ENCODE measurements at places on chromosomes 6 and 20.
A peak's percentile ranks its signal among the peaks of the same experiment; 100 is the strongest.

- peak; percentile 22 for DNase-seq
Measured at GRCh38 chr6:35368038-35368887, 25.9 kb downstream of the PPARD start.

GRCh38 chr6:122388945-122389344 is 10.5 kb upstream of the HSF2 start:
- DNase-seq = no peak

DNA sequence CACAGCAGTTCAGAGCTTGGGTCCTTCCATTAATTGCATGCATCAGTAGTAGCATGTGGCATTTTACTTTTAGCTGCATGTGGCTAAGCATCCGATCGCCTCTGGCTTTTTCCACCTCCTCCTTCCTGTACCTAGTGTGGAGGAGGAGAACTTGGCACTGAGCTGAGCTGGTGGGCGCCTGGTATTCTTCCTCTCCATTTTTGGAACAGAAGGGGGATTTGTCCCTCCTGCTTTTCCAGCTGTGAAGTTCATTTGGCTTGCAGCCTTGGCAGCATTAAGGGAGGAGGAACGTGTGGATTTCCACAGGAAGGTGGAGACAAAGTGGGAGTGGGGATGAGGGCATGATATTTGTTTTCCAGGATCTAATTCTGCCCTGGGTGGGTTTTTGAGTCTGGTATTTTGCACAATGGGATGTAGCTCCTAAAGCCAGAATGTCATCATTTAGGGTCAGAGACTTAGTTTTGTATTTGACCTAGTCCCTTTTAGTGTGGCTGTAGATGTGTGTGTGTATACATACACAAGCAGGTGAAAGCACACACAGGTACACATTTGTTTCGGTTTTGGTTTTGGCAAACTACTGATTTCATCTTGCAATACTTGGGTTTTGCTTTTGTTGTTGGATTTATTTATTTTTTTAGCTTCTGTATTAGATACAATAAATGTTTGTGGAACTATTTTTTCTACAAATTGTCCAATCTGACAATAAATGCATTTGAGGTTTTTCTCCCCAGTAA is 90.0 kb downstream of the SASH1 start:
- no peak for DNase-seq

DNA sequence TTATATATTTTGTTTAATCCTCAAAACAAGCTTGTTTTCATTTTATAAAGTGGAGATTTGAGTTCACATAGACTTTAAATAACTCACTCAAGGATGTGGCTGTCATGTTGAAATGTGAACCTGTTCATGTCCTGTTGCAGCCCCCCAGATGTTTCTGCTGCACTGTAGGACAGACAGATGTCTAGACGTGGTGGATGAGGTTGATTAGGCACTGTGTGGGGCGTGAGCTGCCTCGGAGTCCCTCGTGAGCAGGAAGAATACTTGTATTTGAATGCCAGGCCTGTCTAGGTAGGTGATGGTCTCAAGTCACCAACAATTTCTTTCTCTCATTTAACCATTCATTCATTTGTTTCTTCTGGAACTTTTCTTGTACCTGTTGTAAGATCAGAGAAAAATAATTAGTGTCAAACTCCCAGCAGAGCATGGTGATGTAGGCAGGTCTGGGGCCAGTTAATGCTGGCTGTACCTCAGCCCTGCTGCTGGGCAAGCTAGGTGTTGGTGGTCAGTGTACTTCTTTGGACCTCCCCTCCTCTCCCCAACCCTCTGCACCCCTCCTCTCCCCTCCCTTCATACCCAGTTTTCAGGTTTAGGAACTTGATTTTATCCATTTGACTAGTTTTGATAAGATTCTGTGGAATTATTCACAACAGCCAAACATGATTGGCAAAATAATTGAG is 34.0 kb downstream of the AFDN start:
- no peak for DNase-seq

DNA sequence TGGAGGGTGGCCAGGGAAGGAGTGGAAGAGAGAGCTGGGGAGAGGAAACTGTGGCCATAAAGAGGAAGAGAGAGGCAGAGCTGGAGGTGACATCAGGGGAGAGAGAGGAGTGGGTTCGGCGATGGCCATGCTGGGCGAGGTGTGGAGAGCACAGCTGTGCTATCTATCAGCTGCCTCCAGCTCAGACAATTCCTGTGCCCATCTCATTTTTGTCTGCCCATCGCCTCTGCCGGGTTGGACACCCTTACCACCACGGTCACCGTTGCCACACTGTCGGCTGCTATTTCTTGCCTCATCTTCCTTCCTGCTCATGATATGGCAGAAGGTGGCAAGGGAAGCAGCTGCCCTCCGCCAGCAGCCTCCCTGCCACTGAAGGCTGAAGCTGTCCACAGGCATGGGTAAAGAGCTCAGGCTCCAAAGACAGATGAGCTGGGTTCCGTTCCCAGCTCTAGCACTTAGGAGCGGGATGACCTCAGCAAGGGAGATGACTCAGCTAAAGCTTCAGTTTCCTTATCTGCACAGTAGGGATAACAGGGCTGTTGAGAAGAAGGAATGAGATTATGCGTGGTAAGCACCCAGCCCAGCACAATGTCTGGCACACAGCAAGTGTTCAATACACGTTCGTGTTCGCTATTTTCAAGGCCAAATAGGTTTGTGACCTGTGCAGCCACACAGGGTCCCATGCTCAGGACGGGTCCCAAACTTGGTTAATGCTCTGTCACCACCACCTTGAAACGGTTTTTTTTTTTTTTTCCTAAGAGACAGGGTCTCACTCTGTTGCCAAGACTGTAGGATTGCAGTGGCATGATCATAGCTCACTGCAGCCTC is 21.9 kb upstream of the TAF8 start:
- DNase-seq = no peak

DNA sequence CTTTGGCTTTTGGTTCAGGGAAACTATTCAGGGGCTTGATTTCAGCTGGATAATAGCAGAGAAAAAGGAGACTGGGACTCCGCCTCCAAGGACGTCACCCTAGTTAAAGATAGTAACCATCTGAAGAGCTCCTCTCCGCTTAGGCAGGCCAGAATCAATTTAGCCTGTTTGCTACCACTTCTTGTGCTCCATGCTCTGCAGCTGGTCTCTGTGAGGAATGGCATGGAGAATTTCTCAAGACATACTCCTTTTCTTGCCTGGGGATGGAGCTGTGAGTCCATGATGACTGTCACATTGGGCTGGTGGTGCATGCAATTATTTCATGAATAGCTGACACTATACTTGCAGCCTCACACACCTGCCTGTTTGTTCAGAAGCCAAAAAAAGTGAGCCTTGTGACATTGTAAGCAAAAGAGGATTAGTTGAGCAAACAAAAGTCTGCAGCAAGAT is 61.4 kb downstream of the TXLNB start:
- DNase-seq = no peak

GRCh38 chr6:159467473-159468041 is 225.5 kb downstream of the SOD2 start:
- no peak for DNase-seq

DNA sequence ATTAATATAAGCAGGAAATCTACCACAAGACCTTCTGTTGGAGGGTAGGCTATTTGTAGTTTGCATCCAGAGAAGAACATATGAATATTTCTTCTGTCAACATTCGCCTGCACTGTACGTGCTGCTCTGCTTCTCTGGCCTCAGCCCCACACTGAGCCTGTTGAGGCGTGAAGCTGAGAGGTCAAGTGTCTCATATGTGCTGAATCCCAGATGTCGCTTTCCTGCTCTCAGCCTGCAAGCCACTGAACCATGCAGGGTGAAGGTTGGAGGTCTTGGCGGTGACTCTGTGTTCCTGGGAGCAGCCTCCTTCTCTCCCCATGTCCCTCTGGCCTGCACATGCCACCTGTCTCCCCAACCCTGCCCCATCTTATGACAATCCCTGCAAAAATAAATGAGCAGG is 83.6 kb downstream of the TMEM170B start:
- no peak for DNase-seq

- no peak for DNase-seq
Measured at GRCh38 chr20:59414936-59415623, 114.7 kb downstream of the EDN3 start.

- no peak for DNase-seq
Measured at GRCh38 chr6:5865506-5866031, 141.2 kb downstream of the NRN1 start.

- DNase-seq = no peak
Measured at GRCh38 chr6:22372922-22373321, 76.1 kb upstream of the PRL start.

- no peak for DNase-seq
Measured at GRCh38 chr6:168005796-168006195, 8.3 kb downstream of the KIF25 start.

GRCh38 chr20:52171025-52171424 is 20.6 kb downstream of the ZFP64 start:
- no peak for DNase-seq

- no peak for DNase-seq
Measured at GRCh38 chr20:4782378-4782772, 60.7 kb downstream of the PRND start.

- DNase-seq = no peak
Measured at GRCh38 chr20:4135385-4136077, 120.2 kb upstream of the RNF24 start.

DNA sequence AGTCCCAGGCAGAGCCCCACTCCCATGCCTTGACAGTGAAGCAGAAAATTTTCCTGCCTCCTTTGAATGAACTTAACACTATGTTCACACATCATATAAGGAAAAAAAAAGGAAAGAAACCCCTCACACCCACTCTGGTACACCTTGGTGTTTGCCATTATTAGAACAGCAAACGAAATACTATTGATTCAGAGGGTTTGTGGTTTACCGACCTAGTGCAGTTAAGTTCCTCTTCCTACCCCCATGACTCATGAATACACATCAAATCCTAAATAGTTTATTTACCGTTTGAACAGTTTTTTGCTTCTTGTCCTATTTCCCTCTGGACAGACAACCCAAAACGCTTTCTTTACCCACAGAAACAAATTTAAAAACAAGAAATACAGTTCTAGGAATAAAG is 237.7 kb downstream of the FOXA2 start:
- DNase-seq = no peak

- no peak for DNase-seq
Measured at GRCh38 chr6:16230953-16231352, 7.4 kb upstream of the GMPR start.

- no peak for DNase-seq
Measured at GRCh38 chr6:147366290-147366689, 142.2 kb upstream of the SAMD5 start.

- DNase-seq = no peak
Measured at GRCh38 chr6:128827675-128828464, 55.1 kb upstream of the LAMA2 start.

- DNase-seq = peak; percentile 63
Measured at GRCh38 chr20:57388953-57389694, 2.1 kb upstream of the RBM38 start.

- DNase-seq = peak; percentile 17
Measured at GRCh38 chr20:51634257-51634656, 91.7 kb upstream of the NFATC2 start.

DNA sequence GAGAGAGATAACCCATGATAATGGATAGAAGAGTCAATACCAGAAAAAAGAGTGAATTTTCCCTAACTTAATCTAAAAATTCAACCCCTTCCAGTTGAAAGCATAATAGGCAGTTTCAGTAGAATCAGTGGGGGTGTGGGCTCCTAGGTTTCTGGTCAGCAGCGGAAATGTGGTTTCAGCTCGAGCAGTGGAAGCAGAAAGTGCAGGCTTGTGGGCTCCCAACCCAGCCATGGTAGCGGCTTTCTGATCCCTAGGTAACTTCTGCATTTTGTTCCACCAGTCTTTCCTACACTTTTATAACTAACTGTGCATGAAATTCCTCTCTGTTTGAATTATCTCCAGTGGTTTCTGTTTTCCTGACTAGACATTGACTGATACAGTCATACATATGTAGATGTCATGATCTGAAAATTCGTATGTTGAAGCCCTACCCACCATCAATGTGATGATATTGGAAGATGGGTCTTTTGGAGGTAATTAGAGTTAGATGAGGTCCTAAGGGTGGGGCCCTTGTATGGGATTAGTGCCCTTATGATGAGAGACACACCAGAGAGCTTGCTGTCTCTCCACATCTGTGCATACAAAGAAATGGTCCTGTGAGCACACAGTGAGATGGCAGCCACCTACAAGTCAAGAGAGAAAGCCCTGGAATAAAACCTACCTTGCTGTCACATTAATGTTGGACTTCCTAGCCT is 6.5 kb upstream of the DDO start:
- DNase-seq = no peak

- no peak for DNase-seq
Measured at GRCh38 chr20:46820682-46821081, 74.0 kb upstream of the EYA2 start.

GRCh38 chr6:91476000-91476399 is 889.1 kb upstream of the MAP3K7 start:
- no peak for DNase-seq

GRCh38 chr6:150705392-150705791 is 105.7 kb downstream of the PLEKHG1 start:
- DNase-seq = no peak

DNA sequence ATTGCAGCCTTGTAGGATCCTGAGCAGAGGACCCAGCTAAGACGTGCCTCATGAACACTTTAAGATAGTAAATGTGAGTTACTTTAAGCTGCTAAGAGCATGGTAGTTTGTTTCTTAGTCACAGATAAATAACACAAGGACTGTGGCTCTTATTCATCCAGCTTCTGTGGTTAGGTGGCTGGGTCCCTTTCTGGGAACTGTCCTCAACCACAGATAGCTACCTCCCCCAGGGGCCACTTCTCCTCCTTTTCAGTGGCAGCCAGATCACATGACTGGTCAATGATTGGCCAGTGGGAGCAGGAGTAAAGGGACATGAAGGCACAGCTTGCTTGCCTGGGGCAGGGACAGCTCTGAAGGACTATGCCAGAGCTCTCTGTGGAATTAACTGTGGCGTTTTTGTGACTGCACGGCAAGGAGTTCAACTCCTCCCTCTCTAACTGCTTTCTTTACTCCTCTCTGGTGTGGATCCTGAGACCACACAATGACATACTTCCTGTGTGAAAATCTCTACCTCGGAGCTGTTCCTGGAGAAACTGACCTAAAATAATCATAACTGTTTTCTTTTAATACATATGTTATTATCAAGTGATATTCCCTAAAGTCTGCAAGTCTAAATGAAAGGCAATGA is 76.5 kb downstream of the NRN1 start:
- no peak for DNase-seq

DNA sequence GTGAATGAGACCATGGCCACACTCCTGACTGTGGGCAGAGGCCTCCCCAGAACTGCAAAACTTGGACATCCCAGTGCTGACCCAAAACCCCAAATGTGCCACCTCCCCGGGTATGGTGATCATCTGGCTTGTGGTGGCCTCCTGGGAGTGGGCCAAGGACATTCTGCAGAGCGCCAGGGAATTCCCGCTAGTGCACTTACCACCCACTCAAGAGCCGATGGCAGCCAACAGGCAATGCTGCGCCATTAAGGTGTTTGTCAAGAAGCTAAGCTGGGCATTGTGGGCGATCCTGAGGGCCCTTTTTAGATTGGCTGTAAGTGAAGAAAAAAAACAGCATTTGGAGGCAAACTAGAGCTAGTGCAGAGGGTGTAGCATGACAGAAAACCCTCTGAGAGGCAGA is 9.4 kb downstream of the MMP24 start:
- no peak for DNase-seq

Measured in stimulated activated CD4-positive, alpha-beta T cell treated with anti-CD3 and anti-CD28 coated beads, Interleukin-4, amount 100 ng/mL, for 24 hours (primary cell).